ENCODE measurements at places on chromosomes 5 and 9. TPM values are rescaled to one million over a fixed set of nuclear protein-coding genes. Genes with fewer than 3 reads are reported as not detected.

PCDHGA5 gene
- total RNA-seq = 0.05 TPM

STARD4 gene
- 55.9 TPM for total RNA-seq

RASGEF1C gene
- not detected for total RNA-seq

ADGRD2 gene
- total RNA-seq = not detected

SNX2 gene
- 39.6 TPM for total RNA-seq

TEX48 gene
- 0.61 TPM for total RNA-seq

SV2C gene
- total RNA-seq = 0.03 TPM

DNA sequence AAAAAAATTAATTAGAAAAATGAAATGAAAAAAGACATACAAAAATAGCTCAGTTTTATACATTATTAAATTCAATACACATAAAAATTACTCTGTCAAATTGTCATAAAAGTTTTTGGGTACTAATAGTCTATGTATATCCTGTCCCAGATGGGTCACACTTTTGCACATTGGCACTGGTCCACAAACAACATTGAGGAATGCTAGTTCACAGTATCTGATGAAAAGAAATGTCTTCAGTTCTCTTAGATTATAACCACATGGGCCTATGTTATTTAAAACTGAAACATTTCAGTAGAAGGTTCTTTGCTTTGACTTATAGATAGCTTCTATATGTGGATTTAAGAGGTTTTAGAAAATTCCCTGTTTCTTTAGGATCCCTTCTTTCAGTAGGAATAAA is 39.8 kb downstream of the LNPEP start:
- no peak overlapping the region for H3K4me3 ChIP-seq
- H3K36me3 ChIP-seq = peaks cover 56% of the 10 kb centered on the region
- peaks cover 49% of the 10 kb centered on the region for H3K4me1 ChIP-seq
- no peak overlapping the region for H3K27ac ChIP-seq
- H3K27me3 ChIP-seq = no peaks in the 10 kb centered on the region
- DNase-seq = no peak

GRCh38 chr5:72457491-72457890 is 49.7 kb downstream of the ZNF366 start:
- no peaks in the 10 kb centered on the region for H3K4me1 ChIP-seq
- no peaks in the 10 kb centered on the region for H3K27me3 ChIP-seq
- no peaks in the 10 kb centered on the region for H3K36me3 ChIP-seq
- H3K4me3 ChIP-seq = no peak overlapping the region
- DNase-seq = no peak

GRCh38 chr5:54851449-54851848 is 133.9 kb downstream of the ESM1 start:
- peaks cover 3% of the 10 kb centered on the region for H3K4me1 ChIP-seq
- peaks cover 22% of the 10 kb centered on the region for H3K27me3 ChIP-seq
- H3K36me3 ChIP-seq = no peaks in the 10 kb centered on the region
- no peak for DNase-seq
- H3K27ac ChIP-seq = no peak overlapping the region
- H3K4me3 ChIP-seq = no peak overlapping the region

DNA sequence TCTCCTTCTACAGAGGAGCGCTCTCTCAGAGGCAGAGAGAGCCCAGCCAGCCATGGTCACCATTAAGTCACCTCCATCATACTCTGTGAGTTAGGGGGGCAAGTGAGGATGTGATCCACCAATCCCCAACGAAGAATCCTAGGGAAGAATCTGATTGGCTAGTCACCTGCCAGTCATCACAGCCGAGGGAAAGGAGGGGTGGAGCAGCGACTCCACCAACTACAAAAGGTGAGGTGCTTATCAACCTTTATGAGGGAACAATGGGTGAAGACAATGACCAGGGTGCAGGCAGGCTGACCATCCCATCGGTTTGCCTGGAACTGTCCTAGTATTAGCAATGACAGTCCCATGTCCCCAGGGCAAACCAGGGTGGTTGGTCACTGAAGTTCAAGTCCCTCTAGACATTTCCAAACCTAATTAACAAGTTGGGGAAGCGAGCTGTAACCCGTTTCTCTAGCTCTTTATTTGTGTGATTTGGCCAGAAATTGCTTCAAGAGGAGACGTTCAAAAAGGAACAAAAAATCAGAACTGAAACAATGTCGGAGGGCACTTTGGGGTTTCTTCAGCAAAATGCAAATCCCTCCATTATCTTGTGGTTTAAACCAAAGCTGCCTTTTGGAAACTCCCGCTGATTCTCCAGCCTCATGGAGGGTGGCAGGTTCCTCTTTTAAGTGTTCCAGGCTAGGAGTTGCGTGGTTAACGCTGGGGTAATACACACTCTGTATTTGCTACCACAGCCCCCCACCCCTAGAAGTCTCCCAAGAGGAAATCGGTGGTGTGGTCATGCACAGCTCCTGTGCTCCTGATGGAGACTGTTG is 18.8 kb upstream of the FCN1 start:
- no peaks in the 10 kb centered on the region for H3K36me3 ChIP-seq
- H3K27ac ChIP-seq = no peak overlapping the region
- no peaks in the 10 kb centered on the region for H3K4me1 ChIP-seq
- H3K27me3 ChIP-seq = no peaks in the 10 kb centered on the region

- no peaks in the 10 kb centered on the region for H3K36me3 ChIP-seq
- no peaks in the 10 kb centered on the region for H3K27me3 ChIP-seq
- peak; percentile 46 for DNase-seq
Measured at GRCh38 chr9:32251539-32251938, 132.9 kb upstream of the ACO1 start.

DNA sequence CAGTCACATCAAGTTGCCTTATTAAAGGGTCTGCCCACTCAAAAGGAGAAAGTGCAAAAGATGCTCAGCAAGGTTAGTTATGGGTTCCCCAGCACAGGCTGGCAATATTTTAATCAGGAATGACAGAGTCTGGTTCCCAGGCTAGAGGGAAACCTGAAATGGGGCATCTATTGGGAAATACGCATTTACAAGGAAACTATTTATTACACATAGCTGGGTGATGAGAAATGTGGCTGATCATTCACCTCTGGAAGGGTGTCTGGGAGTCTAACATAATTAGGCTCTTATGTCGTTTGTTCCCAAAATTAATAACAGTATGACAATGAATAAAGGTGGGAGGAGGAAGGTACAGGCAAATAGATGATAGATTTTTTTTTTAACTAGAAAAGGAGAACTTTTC is 314.7 kb downstream of the ENC1 start:
- peaks cover 15% of the 10 kb centered on the region for H3K27me3 ChIP-seq
- peaks cover 18% of the 10 kb centered on the region for H3K4me1 ChIP-seq
- no peak overlapping the region for H3K27ac ChIP-seq
- DNase-seq = no peak

DNA sequence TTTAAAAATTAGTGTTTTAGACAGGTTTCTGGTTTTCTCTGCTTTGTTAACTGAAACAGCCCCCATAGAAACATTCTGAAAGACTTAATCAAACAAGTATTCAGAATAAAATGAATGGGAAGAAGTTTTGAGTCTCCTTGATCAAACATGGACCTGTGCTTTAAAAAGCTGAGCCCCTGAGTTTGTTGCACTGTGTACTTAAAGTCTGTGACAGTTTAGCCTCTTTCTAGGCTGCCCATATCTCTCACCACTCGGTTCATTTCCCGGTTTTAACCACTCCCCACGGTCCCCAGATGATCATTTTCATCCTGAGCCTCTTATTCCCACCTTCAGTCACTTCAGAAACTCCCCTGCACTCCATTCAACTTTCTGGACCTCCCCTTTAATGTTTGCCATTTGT is 215.9 kb upstream of the DMRT1 start:
- no peak for DNase-seq
- H3K36me3 ChIP-seq = no peaks in the 10 kb centered on the region
- peaks cover 5% of the 10 kb centered on the region for H3K27me3 ChIP-seq
- H3K4me3 ChIP-seq = no peak overlapping the region
- peaks cover 9% of the 10 kb centered on the region for H3K4me1 ChIP-seq

DNA sequence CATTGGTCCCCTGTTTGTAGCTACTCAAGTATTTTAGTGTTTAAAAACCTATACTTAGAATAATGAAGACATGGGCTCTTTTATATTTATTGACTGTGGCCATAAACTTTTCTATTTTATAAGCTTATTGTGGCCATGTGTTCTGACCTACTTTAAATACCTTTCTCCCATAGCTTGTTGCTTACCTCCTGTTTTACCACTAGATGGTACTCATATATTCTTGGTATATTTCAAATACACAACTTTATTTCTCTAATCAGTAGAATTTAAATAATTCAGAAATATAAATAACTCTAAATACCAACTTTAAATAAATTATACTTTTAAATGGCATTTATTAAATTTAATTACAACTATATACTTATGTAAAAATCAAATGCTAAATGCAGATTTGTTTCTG is 498.0 kb downstream of the PRDM9 start:
- H3K4me1 ChIP-seq = no peaks in the 10 kb centered on the region
- H3K36me3 ChIP-seq = no peaks in the 10 kb centered on the region
- H3K4me3 ChIP-seq = no peak overlapping the region
- DNase-seq = no peak

- peaks cover 5% of the 10 kb centered on the region for H3K27me3 ChIP-seq
- DNase-seq = no peak
- H3K4me1 ChIP-seq = peaks cover 16% of the 10 kb centered on the region
- H3K36me3 ChIP-seq = peaks cover 23% of the 10 kb centered on the region
- H3K4me3 ChIP-seq = no peak overlapping the region
Measured at GRCh38 chr5:78355561-78355960, 4.9 kb upstream of the SCAMP1 start.

DNA sequence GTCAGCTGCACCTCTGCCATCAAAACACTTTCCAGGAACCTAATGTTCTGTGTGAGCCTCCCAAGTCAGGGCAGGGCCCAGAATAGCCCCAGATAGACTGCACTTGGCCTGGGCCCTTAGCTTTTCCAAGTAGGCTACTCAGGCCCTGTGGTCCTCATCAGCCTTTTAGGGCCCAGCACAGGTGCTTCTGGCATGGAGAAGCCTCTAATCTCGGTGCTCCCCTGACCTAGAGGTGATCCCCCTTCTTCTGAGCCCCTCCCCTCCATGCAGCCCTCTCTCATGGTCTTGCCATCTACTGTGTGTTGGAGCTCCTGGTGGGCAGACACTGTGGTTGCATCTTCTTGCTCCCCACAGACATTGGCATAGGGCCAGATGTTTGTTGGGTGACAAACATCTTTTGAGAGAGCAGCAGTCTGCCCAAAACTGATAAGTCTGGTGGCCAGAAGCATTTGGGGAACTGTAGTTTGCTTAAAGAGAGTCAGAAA is 28.1 kb downstream of the FRMPD1 start:
- no peaks in the 10 kb centered on the region for H3K4me1 ChIP-seq
- no peak for DNase-seq
- H3K27ac ChIP-seq = no peak overlapping the region

- no peak overlapping the region for H3K4me3 ChIP-seq
- no peaks in the 10 kb centered on the region for H3K4me1 ChIP-seq
- H3K27ac ChIP-seq = no peak overlapping the region
- no peaks in the 10 kb centered on the region for H3K36me3 ChIP-seq
Measured at GRCh38 chr5:137622850-137623249, 113.0 kb downstream of the KLHL3 start.

GRCh38 chr9:33445389-33446239 is 1.8 kb downstream of the AQP3 start:
- H3K4me3 ChIP-seq = peak overlapping the region; percentile 89
- peaks cover 47% of the 10 kb centered on the region for H3K4me1 ChIP-seq
- H3K36me3 ChIP-seq = peaks cover 10% of the 10 kb centered on the region
- H3K27me3 ChIP-seq = no peaks in the 10 kb centered on the region

- no peak overlapping the region for H3K27ac ChIP-seq
- no peaks in the 10 kb centered on the region for H3K27me3 ChIP-seq
- H3K4me1 ChIP-seq = no peaks in the 10 kb centered on the region
- peaks cover 75% of the 10 kb centered on the region for H3K36me3 ChIP-seq
- no peak for DNase-seq
Measured at GRCh38 chr9:92254381-92255337, 38.8 kb downstream of the IARS1 start.

- H3K36me3 ChIP-seq = no peaks in the 10 kb centered on the region
- peak; percentile 40 for DNase-seq
- no peak overlapping the region for H3K4me3 ChIP-seq
- peaks cover 9% of the 10 kb centered on the region for H3K4me1 ChIP-seq
Measured at GRCh38 chr9:111897601-111898137, 1.1 kb downstream of the UGCG start.

- no peak overlapping the region for H3K27ac ChIP-seq
- no peak for DNase-seq
- H3K36me3 ChIP-seq = no peaks in the 10 kb centered on the region
- H3K27me3 ChIP-seq = peaks cover 3% of the 10 kb centered on the region
- no peaks in the 10 kb centered on the region for H3K4me1 ChIP-seq
- H3K4me3 ChIP-seq = no peak overlapping the region
Measured at GRCh38 chr5:31702712-31703111, 63.8 kb downstream of the PDZD2 start.

DNA sequence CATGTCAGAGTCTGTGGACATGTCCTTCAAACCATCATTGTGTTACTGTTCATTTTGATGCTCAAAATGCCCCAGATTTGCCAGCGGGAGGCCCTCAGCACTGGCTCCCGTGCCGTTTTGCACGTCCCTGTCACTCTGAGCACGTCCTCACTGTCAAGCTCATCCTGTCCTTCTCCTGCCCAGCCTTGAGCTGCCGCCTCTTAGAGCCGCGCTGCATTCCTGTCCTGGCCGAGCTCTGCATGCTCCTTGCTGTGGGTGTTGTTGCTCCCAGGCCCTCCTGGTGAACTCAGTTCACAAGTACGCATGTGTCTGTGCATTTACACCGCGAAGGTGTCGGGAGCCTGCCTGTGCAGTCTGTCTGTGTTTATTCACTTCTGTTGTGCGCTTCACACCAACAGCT is 62.2 kb downstream of the WNK2 start:
- H3K4me3 ChIP-seq = no peak overlapping the region
- H3K27ac ChIP-seq = no peak overlapping the region
- DNase-seq = no peak
- H3K27me3 ChIP-seq = no peaks in the 10 kb centered on the region
- no peaks in the 10 kb centered on the region for H3K4me1 ChIP-seq

DNA sequence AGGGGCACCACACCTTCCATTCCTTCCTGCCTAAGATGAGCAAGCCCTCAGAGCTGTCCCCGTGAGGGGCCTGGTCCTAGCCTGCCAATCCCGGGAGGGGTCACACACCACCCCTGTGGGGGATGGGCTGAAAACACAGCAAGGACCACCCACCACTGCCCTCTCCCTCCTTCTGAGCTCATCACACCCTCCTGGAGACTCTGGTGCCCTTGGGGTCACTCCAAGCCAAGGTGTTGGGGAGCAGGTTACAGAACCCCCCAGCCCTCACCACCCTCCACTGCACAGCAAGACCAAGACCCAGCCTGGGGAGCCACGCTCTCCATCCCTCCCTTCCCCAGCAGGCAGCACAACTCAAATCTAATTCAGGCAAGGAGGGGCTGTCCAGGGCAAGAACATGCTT is 60.5 kb upstream of the PPP1R26 start:
- no peaks in the 10 kb centered on the region for H3K36me3 ChIP-seq
- H3K27me3 ChIP-seq = no peaks in the 10 kb centered on the region
- no peak for DNase-seq
- H3K4me3 ChIP-seq = no peak overlapping the region

DNA sequence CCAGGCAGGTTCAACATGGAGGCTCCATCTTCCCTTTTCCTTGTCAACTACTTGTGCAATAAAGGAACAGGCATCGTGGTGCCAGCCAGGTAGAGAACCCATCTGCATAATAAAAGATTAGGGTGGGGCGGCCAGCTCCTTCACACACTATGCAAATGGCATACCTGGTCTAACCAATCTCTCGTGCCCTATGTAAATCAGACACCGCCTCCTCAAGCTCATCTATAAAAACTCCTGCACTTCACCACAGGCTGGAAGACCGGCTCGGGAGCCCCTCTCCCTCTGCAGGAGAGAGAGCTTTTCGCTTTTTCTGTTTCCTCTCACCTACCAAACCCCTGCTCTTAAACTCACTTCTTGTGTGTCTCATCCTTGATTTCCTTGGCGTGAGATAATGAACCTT is 244.3 kb upstream of the PUM3 start:
- no peaks in the 10 kb centered on the region for H3K4me1 ChIP-seq
- no peak overlapping the region for H3K27ac ChIP-seq
- no peak overlapping the region for H3K4me3 ChIP-seq
- no peaks in the 10 kb centered on the region for H3K36me3 ChIP-seq
- DNase-seq = no peak
